HL-60 (cell line): ENCODE measurements at places on chromosomes 3 and 15.

DNA sequence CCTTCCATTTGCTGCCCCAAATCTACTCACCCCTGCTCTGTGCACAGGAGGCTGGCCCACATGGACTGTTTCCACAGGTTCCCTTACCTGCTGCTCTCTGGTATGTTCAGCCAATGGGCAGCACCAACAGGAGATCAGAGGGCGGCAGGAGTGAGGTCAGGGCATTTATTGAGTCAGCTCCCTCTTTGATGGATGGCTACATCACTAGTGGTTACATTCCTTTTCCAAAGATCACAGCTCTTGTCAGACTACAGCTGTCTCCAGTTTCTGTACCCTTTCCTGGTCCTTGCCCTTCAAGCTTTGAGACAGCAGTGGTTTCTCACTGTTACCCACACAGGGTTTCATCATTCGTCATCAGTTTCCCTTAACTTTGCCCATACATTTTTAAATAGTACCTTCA is 325.1 kb downstream of the SUCLG2 start:
- no peak for DNase-seq

DNA sequence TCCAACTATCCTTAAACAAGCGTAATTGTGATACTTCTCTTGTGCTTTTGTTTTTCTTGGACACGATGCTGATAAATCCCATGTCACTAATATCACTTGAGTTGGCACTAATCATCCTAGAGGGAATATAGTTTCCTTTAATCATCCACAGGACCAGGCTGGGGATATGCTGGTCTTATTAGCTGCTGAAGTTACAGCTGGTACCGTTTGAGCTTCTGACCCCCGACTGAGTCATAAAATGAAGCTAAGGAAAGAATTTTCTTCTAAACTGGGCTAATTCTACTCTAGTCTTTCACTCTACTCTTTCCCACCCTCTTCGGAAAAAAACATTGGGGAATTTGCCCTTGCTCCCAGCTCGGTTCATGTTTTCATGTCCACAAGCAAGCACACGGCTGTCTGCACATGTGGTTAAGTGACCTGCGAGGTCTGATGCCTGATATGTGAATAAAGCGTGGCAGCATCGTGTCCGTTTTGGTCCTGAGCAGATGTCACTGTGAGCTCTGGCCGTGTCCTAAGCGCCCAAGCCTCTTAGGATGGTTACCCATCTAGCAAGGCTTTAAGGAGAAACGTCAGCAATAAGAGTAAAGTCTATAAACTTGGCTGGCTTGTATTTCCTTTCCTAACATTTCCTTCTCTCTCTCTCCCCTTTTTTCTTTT is 223.7 kb downstream of the ITPR1 start:
- no peak for DNase-seq

DNA sequence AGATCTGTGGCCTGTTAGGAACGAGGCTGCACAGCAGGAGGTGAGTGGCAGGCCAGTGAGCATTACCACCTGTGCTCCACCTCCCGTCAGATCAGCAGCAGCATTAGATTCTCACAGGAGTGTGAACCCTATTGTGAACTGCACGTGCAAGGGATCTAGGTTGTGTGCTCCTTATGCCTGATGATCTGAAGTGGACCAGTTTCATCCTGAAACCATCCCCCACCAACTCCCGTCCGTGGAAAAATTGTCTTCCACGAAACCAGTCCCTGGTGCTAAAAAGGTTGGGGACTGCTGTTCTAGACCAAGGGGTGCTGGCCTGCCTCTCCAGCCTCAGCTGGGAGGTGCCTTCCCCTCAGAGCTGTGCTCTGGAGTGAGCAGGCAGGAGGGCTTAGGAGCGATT is 61.4 kb downstream of the RPLP1 start:
- DNase-seq: no peak

GRCh38 chr3:143586576-143586975 is 261.7 kb downstream of the SLC9A9 start:
- no peak for DNase-seq

DNA sequence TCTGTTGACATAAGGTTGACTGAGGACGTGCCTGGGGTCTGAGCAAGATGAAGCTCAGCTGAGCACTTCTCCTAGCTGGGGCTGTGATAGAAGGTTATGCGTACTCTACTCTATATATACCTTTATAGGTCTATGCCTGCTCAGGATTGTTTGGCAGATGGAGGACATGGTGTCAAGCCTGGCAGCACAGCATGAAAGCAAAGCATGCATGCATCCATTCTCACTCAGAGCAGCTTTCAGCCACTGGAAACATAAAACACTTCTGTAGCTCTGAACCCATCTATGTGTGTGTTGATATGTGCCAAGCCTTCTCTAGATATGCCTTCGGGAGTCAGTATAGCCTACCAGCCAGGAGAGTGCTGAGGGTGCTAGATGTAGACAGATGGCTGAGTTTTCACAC is 142.3 kb upstream of the NUDT16 start:
- no peak for DNase-seq

DNA sequence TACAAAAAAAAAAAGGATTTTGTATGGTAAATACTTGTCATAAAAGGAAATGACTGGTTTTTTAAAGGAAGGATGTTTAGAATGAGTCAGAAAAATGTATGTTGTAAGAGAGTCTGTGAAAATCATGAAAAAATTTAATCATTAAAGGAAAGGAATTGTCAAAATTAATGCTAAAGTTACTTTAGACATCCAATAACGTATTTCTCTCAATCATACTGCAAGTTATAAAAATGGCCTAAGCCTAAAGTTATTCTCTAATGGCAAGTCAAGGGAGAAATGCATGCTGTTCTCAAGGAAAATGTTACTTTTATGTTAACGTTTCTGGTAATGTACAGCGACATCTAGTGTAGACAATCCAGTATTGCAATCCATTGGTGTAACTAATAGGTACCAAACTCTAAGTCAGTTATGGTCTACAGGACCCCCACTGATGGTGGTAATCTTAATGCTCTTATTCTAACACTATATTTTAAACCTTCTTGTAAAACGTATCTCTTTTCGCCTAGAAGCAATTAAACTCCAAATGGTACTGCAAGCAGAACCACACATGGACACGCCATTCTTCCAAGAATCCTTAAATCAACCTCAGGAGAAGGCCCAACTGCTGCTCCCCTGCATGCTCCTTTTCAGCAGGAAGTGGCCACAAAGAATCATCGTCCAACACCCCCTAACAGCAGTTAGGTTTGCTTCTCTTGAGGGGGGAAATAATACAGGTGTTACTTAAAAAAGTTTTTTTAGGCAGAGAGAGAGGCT is 35.2 kb downstream of the NCEH1 start:
- DNase-seq: peak; percentile 25

DNA sequence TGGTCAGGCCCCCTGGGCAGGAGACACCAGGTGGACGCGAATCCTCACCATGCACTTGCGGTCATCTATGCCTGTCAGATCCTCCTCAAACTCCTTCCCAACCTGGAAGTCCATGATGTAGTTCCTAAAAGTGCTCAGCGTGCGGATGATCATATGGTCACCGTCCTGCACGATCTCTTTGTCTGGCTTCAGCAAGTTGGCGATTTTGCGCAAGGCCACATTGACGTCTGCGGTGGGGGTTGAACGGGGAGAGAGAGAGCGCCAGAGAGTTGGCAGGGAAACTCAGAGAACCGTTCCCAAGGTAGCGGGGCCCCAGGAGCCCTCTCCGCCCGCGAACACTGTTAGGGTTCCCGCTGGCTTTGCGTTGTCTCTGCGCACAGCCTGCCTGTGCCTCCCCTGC is 809 bp downstream of the RBP1 start:
- DNase-seq: no peak

GRCh38 chr15:70065006-70065722 is 32.6 kb downstream of the TLE3 start:
- no peak for DNase-seq

- peak; percentile 87 for DNase-seq
These were observed 246.6 kb upstream of the PROK2 start for GRCh38 chr3:72031581-72031980.

- no peak for DNase-seq
These were observed 63.1 kb downstream of the FOXP1 start for GRCh38 chr3:71520161-71521020.

DNA sequence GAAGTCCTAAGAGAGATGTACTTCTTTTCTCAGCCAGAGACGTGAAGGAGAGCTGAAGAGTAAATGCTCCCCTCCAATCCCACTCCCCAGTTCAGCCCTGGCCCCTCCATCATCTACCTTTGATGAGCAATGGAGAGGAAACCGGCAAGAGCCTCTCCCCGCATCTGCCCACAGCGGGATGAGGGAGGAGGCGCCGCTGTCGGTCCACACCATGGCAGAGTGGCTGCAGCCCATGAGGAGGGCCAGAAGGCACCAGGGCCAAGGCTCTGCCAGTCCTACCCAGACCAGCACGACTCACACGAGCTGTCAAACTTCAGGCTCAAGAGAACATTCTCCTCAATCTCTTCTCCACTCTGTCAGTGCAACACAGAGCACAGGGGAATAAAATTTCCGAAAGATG is 129.8 kb downstream of the OSBPL10 start:
- no peak for DNase-seq
